ENCODE measurements at places on chromosomes 6 and 20.

- no peak for DNase-seq
These were observed 12.2 kb downstream of the RBM24 start for GRCh38 chr6:17293395-17293794.

- DNase-seq, result no peak
These were observed 48.6 kb downstream of the TPD52L1 start for GRCh38 chr6:125201961-125202729.

DNA sequence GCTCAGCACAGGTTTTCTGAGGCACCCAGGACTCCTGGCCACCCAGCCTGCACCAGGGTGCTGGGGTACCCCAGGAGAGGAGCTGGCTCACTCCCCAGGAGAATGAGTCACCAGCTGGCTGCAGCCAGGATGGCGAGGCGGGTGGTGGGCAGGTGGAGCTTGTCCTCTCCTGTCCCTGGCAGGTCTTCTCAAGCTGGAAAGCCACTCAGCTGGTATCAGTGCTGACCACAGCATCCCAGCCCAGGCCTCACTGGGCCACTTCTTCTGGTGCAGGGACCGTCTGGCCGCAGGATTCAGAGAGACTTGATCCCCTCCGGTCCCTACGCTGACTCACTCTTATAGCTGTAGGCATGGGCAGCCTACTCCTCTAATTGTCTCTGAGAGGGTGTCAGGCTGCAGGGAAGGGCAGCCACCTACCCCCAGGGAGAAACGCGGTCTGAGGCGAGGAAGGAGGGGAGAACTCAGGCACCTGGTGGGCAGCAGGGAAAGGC, 22.2 kb downstream of the TFEB start:
- no peak for DNase-seq

- DNase-seq, result no peak
These were observed 512.7 kb downstream of the DHX35 start for GRCh38 chr20:39474879-39475278.

DNA sequence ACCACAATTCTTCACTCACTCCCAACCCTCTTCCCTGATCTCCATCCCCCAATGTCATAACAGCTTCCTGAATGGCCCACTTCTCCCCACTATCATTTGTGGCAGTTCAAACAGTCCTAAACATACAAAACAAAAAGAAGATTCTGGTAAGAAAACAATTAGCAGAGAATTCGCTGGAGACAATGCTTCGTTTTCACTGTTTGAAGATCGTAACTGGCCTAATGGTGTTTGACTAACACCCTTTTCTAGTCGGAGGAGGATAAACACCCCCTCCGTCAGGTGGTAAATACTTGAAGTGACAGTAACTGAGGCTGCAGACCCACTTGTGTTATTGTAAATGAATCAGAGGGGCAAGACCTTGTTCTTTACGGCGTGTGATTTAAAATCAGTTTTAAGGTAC, 3.8 kb downstream of the EYA2 start:
- peak; percentile 32 for DNase-seq

DNA sequence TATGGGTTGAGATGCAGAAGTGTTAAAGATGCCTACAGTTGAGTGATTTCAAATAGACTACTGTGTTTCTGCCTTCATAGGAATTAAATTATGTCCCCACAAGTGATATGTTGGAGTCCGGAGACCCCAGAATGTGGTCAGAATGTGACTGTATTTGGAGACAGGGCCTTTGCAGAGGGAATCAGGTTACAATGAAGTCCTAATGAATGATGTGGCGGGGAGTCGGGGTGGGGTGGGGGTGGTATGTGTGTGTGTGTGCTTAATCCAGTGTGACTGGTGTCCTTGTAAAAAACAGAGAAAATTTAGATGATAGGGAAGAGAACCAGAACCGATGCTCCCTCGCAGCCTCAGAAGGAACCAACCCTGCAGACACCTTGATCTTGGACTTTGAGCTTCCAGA, 448.2 kb downstream of the QKI start:
- DNase-seq, result peak; percentile 29

DNA sequence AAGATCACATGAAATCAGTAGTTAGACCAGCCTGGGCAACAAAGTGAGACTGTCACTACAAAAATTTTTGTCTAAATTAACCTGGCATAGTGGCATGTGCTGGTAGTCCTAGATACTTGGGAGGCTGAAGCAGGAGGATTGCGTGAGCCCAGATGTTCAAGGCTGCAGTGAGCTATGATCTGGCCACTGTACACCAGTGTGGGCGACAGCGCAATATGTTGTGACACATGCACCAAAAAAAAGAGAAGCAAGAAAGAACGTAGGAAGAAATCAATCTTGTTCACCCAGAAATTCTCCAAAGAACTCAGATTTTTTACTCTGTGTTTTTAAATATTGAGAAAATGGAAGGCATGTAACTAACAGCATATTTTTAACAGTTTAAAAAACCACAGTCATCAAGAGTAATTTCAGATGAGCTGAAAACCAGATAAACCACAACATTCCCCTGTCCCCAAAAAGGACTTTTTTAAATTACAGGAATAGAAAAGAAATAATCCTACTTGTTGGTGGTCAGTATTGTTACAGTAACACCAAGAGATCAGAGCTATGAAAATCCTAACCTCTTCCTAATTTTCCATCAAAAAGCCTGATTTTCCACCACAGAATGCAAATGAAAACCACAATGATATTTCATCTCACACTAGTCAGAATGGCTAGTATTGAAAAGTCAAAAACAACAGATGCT, 240.2 kb downstream of the KHDC1L start:
- DNase-seq, result no peak

GRCh38 chr6:109743739-109744138, 52.6 kb downstream of the FIG4 start:
- DNase-seq, result no peak

DNA sequence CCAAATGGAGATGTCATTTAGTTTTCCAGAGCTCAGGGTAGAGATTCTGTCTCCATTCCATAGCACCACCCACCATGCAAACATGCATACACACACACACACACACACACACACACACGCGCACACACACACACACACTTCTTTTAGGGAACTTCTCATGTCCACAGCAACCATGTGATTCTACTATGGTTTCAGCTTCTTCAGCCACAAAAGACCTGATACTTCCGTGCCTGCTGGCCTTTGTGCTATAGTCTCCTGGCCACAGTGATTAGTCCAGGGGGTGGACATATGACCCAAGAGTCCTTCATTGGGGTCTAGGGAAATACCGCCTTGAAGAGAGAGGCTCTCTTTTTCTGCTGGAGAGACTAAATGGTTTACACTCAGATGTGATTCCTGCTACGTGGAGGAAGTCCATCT, 53.5 kb downstream of the CARMIL1 start:
- no peak for DNase-seq

- DNase-seq, result no peak
These were observed 74.0 kb downstream of the AGPAT4 start for GRCh38 chr6:161199850-161200249.

GRCh38 chr6:100730001-100730980, 150.8 kb downstream of the ASCC3 start:
- DNase-seq, result no peak

DNA sequence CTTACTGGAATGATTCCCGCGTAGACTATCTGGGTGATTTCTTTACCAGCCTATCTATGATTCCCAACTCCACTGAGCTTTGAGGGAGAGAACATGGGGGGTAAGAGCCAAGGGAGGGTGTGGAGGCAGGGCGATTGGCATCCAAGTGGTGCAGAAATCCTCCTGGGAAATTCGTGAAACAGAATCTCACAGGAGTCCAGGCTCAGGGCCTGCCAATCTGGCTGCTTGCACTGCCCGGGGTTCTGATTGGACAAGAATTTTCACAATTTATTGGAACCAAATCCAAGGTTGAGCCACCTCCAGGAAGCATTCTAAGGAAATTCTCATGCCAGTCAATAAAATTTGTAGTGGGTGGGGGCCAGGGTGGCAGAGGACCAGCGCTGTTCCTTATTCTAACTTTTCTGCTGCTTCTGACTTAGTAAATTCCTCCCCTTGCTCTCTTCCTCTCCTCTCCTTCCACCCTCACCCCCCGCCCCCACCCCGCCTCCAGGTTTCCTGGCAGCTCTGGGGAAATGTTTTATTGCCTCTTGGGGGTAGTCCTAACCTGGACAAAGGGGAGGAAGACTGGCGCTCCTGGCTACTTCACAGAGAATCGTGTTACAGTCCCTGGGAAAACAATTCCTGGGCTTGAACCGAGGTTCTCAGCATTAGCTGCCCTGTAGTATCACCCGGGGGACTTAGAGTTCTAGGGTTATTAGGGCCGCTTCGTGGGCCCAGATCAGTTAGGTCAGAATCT, 3.1 kb downstream of the BMP6 start:
- peak; percentile 48 for DNase-seq

GRCh38 chr6:43052842-43053544, 658 bp downstream of the CUL7 start:
- DNase-seq, result no peak

GRCh38 chr6:31272836-31273626, 1.1 kb upstream of the HLA-C start:
- peak; percentile 22 for DNase-seq

GRCh38 chr6:11168091-11168635, 56.6 kb upstream of the ERVFRD-1 start:
- no peak for DNase-seq

DNA sequence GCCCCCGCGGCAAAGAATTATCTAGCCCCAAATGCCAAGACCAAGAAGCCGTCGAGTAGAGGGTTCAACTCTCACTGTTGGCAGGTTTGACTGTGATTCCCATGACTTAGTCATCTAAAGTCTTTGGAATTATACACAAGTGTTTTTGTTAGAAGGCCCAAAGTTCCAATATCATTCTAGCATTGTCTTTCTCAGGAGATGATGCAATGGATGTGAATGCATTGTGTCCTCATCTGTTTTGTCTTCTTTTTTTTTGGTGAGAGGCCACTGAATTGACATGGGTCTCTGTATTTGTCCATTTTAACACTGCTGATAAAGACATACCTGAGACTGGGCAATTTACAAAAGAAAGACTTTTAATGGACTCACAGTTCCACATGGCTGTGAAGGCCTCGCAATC, 290.5 kb upstream of the ZFP64 start:
- no peak for DNase-seq

- no peak for DNase-seq
These were observed 198.2 kb upstream of the SSTR4 start for GRCh38 chr20:22836877-22837276.

DNA sequence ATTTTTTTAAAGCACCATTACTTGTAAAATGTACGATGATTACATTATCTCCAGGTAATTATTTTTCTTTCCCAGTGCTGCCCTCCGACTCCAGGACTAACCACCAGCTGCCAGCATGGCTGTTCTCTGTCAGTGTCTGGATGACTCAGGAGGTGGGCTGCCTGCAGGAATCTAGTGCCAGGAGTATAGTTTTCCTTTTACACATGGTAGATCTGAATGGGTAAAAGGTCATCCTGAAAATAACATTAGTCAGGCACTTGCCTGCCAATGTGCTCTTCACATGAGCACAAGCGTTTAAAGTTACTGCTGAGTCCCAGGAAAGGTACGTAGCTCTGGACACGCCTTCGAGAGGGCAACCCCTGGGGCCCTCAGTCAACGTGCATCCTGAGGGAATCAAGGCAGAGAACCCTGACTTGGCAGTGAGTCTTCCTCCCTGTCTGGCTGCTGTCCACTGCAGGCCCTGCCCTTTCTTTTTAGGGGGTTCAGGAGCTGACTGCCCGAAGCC, 2.4 kb downstream of the DYNLT1 start:
- DNase-seq, result no peak

GRCh38 chr6:163860287-163861081, 446.0 kb downstream of the QKI start:
- no peak for DNase-seq

DNA sequence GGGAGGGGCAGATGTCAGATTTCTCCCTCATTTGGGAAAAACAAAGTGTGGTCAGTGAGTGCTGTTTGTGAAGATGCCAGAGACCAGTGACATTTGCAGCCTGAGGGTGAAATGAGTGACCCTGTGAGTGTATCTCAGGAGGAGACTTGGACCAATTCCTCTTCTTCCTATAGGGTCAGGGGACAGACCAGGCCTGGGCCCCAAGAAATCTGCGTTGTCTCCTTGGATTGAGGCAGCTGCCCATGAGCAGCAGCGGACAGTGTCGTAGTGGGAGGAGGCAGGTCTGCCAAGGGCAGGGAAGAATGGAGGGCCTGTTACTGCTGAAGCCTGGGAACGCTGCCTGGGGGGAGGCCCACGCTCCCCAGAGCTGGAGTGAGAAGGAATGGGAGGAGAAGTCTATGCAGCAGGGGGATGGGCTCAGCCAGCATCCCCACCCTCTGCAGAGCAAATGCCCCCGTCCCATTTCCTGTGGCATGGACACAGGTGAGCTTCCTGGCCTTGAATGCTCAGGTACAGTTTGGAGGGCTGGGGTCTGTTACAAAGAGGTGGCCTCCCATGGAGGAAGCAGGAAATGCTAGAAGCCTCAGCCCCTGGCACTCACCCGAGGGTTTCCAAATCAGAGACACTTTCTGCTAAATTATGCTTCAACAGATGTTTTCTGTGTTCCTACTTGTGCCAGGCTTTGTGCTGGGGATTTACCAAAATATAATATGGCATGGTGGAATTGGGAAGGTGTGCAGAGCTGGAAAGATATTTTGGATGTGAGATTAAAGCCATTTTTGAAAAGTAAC, 29.8 kb downstream of the DAAM2 start:
- DNase-seq, result no peak

DNA sequence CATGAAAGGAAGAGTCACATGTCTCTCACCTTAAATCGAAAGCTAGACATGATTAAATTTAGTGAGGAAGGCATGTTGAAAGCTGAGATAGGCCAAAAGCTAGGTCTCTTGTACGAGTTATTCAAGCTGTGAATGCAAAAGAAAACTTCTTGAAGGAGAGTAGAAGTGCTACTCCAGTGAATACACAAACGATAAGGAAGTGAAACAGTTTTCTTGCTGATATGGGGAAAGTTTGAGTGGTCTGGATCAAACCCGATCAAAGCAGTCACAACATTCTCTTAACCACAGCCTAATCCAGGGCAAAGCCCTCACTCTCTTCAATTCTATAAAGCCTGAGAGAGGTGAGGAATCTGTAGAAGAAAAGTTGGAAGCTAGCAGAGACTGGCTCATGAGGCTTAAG, 1.9 kb upstream of the TPD52L1 start:
- DNase-seq, result no peak

Data from neural progenitor cell (in vitro differentiated cells).